Midbrain (tissue), 1 donor: ENCODE measurements at places on chromosomes 11 and 22.

DNA sequence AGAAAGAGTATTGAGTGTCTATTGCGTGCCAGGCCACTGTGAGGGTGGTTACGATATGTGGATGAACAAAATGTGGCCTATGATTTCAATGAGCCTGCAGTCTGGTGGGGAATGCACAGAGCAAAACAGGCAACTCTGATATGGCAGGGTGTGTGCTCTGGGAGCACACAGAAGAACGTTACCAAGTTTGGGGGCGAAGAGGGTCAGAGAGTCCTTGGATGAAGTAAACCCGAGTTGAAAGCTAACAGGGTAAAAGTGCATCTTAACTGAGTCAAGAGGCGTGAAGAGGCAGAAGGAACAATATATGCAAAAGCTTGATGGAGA lies 258 bp downstream of the CFAP68 start:
- no peak for DNase-seq

DNA sequence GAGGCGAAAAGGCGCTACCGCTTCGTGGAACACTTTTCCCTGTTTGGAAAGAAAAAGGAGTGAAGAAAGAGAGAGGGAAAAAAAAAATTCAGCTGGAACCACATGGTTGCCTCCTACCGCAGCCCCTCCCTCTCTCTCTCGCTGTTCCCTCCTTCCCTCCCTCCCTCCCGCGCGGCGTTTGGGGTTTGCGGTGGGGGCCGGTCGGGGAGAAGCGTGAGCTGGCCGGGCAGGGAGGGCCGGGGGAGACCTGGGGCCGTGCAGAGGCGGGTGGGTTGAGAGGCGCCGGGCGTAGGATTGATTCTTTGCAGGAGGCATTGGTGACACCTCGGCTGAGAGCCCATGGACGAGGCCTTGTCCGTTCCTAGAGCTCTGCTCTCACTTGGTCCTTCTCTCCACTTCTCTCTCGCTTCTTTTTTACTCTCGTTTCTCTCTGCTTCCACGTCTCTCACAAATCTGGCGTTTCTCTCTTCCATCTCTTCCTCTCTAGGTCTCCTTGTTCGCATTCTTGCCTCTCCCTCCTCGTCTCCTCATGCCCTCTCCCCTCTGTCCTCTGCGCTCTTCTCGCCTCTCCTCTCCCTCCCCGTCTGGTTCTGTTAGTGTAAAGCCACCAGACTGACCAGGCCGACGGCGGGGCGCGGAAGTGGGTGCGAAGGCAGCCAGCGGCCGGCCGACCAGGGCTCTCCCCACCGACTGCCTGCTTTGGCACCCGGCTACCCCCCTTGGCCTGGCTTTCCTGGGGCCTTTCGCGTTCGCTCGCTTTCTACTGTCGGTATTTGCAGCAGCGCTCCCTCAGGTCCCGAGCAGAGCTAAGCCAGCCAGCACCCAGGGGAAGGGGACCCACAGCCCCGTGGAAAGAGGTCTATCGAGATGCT lies at the start of gene CLMP:
TSS of gene CLMP (minus strand) at position 61 of the 872 bp plus-strand sequence. CDS start 308 bp downstream, outside the sequence.
- no peak for DNase-seq

GRCh38 chr22:43520632-43521039 lies 108.8 kb downstream of the MPPED1 start:
- DNase-seq: no peak

DNA sequence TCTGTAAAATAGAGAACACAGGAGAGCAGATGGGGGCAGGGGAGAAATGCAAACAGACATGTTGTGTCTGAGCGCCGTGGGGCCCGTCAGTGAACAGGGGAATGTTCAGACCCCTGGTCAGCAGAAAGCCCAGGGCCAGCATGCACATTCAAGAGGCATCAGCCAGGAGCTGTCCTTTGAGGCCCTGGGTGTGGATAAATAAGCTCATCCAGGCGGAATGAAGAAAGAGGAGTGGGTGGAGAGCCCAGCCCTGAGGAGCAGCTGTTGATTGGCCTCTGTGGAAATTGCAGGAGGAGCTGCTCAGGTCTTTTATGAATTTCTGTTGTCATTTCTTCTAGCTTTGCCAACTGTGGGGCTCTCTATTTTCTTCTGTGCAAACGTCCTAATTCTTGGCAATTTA lies 49.7 kb upstream of the CECR2 start:
- no peak for DNase-seq

DNA sequence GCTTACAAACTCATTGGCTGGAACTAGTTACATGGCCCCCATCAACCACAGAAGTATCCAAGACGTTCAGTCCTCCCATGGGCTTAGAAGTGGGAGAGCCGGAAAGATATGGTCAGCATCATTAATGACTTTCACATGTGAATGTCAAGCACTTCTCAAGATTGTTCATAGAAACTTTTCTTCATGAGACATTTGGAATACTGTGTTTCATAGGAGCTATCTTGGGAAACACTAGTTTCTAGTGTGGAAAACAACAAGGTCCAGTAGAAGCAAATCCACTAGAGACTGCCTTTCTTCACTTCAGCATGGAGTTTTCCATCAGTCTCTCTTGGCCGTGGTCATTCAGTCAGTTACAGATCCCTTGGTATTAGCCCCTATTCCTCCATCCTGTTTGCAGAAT lies 160.9 kb downstream of the C11orf91 start:
- no peak for DNase-seq

DNA sequence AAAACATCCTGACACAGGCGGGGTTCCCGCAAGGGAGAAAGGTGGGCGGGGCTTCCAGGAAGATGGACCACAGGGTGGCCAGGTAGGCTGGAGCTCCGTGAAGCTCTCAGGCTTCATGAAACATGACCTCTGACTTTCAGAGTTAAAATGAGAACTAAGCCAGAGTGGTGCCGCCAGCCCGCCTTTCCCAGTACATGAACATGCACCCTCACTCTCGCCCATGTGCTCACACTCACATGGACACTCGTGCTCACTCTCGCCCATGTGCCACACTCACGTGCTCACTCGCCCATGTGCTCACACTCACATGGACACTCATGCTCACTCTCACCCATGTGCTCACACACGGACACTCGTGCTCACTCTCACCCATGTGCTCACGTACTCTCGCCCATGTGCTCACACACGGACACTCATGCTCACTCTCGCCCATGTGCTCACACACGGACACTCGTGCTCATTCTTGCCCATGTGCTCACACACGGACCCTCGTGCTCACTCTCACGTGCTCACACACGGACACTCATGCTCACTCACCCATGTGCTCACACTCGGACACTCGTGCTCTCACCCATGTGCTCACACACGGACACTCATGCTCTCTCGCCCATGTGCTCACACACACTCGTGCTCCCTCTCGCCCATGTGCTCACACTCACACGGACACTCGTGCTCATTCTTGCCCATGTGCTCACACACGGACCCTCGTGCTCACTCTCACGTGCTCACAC lies 10.0 kb downstream of the RNH1 start:
- DNase-seq: no peak

DNA sequence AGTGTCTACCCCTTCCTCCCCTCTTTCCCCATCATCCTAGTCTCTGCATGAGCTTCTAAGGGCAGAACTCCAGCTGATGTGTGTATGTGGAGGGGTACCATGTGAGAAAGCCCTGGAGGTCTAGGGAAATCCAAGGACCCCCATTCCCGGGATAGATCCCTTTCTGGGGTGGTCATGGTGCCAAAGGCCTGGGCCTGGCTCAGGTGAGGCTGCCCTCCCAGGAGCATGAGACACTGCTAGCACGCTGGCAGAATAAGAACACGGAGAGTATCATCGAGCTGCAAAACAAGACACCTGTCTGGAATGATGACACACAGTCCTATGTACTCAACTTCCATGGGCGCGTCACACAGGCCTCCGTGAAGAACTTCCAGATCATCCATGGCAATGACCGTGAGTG lies 19.6 kb downstream of the TUB start:
- DNase-seq: no peak

- no peak for DNase-seq
Observed at GRCh38 chr11:58787903-58788302, 56.2 kb upstream of the GLYAT start.

GRCh38 chr22:28108851-28109250 lies 189.8 kb upstream of the PITPNB start:
- no peak for DNase-seq

GRCh38 chr11:116986521-116987105 lies 111.6 kb downstream of the SIK3 start:
- DNase-seq: peak; percentile 28

DNA sequence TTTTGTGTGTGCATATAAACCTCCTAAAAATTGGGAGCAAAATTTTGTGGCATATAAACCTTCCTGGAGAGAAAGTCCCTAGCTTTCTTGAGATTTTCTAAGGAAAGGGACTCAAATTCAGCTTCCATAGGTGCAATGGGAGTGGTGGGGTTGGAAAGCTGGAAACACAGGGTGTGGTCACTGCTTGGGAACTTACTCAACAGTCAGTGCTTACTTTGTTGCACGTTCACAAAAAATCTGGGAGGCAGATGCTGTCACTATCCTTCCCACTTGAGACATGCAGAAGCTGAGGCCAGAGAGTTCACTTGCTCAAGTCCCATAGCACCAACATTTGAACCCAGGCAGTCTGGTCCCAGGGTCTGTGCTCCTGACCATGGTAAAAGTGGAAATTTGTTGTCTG lies 3.9 kb upstream of the CATSPERZ start:
- no peak for DNase-seq

DNA sequence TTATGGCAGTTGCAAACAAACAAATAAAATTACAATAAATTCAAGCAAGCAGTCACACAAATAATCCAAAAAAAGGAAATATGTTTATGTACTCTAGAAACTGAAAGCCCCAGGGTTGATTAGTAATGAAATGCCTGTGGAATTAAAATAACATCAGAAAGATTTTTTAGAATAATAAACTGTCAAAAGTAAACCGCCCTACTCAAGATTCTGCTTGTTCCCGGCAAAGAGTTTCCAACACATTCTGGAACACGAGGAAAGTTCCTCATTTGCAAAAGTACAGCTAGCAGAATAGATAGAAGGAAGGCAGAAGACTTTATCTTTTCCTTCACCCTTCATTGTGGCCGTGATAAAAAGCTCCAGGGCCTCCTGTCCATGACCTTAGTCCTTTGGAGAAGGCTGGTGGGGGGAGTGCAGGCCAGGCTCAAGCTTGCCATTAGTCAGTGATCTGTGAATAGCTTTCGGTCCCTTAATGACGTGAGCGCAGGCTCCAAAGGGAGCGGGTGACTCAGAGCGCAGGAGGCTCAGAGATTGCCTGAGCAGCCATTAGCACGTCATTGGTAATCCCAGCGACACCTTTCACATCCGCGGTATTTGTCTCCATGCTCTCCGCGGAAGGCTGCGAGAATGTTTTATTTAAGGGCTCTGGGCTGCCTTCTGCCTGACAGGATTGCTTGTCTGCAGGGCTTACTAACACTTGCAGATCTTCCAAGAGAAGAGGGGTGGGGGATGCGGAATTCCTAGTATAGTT lies 458.3 kb downstream of the METTL15 start:
- DNase-seq: peak; percentile 10

- DNase-seq: no peak
Observed at GRCh38 chr11:71304491-71304890, 52.1 kb upstream of the SHANK2 start.

- no peak for DNase-seq
Observed at GRCh38 chr11:17366495-17366894, 14.9 kb downstream of the NCR3LG1 start.

DNA sequence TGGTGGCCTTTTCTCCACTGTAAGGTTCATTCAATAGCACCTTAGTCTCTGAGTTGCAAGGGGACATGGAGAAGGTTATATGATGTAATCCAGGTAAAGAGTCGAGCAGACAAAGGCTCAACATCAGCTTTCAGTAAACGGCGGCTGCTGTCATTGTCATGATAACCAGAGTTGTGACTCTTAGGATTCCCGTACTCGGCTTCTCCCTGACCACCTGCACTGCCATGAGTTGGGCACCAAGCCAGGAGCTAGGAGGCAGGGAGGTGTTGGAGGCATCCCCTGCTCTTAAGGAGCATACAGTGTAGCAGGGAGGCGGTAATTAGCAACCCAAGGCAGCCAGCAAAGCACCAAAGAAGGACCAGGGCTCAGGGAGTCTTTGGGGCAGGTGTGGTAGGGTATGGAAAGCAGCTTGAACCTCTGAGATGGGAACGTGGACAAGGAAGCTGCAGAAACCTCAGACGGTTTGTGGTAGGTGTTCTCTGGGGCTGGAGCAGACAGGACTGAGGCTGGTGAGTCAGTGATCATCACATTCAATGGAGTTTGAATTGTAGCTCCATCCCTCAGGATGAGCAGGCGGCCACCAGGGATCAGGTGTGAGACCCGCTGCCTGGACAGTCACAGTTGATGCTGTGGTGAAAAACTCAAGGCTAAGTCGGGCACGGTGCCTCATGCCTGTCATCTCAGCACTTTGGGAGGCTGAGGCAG lies 31.7 kb downstream of the LIF start:
- no peak for DNase-seq

- DNase-seq: no peak
Observed at GRCh38 chr11:132452616-132453015, 1079.7 kb downstream of the OPCML start.

GRCh38 chr22:18116634-18117033 lies 6.0 kb downstream of the TUBA8 start:
- no peak for DNase-seq

DNA sequence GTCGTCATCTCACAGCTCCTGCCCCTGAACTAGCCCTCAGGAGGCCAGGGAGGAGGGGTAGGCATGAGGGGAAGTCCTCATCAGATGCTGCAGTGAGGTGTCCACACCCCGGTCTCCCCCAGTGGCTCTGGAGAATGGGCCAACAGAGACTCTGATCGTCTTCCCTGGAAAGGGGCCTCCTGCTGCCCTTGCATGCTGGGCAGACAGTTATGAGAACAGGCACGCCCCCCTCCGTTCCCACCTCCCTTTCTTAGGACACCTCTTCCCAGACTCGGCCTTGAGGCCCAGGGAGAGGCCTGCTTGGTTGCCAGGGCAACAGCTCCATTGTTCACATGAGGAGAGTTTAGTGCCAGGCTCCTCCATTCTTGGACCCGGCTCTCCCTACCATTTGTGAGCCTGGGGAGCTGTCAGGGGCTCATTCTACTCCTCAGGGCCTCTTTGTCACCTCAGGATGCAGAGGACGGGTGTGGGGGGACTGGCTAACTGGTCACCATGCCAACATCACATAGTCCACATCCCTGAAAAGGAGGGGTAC lies 157.7 kb downstream of the TTC17 start:
- no peak for DNase-seq

GRCh38 chr22:45878051-45878781 lies 98.7 kb downstream of the WNT7B start:
- DNase-seq: peak; percentile 22

GRCh38 chr11:112306230-112306629 lies 45.6 kb upstream of the PLET1 start:
- no peak for DNase-seq

DNA sequence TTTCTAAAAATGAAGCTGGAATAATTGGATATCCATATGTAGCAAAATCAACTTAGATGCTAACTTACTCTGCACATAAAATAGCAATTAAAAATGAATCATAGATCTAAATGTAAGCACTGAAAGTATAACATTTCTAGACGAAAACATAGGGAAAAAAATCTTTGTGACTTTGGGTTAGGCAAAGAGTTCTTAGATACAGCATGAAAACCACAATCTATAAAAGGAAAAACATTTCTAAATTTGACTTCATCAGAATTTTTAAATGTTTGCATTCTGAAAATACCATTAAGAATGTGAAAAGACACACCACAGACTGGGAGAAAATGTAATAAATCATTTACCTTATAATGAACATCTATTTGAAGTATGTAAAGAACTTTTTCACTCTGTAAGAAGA lies 128.8 kb downstream of the APIP start:
- DNase-seq: no peak
